Nephron progenitor cell (in vitro differentiated cells): ENCODE measurements at places on chromosomes 2 and 18.

GRCh38 chr2:11732587-11732986 lies 13.8 kb upstream of the LPIN1 start:
- DNase-seq, result no peak

DNA sequence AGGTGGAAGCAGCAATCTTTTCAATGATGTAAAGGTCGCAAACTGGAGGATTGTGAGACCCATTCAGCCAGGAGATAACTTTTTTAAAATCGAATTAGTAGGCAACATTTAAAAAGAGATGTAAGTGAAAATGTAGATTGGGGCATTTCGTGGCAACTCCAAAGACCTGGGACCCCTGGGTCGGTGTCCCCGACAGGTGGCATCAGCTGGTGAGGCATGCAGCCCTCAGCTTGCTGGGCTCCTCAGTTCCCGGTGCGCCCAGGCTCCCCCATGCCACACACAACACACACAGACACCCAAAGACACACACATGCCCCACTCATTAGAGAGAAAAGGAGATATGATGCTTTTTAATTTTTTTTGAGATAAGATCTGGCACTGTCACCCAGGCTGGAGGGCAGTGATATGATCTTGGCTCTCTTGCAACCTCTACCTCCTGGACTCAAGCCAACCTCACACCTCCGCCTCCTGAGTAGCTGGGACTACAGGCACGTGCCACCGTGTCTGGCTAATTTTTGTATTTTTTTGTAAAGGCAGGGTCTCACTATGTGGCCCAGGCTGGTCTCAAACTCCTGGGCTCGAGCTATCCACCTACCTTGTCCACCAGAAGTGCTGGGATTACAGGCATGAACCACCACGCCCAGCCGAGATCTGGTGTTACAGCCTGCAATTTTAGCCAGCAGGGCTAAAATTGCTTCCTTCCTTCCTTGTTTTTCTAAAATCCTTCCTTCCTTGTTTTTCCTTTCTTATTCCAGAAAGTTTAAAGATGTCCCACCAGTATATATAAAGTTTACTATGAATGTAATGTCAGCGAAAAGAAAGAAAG lies 122.6 kb upstream of the EPAS1 start:
- no peak for DNase-seq

- DNase-seq, result no peak
Observed at GRCh38 chr2:159998243-159998642, 64.2 kb downstream of the PLA2R1 start.

DNA sequence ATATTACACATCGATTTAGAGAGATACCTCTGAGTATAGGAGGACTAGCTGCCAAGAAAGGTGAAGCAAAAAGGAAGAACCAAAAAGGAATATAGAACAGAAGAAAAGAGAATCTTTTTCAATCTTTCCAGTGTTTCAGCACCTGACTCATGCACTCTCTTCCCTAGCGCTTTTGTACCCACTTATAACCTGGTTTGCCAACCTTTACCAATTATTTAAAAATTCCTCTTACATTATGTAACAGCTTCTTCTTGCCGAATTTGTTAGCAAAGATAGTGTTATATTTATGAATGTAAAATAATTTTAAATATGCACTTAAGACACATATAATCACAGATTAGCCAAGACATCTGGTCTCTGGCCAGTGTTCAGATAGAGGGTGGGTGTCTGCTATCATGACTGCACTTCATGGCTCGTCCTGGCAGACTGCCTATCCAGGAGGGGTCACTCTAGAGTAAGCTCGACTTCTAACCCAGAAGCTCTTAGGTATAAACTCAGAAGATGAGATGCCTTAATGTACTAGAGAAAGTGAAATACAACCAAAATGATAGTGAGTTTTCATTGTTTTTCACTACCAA lies 122.9 kb downstream of the ATAD2B start:
- DNase-seq, result no peak

- no peak for DNase-seq
Observed at GRCh38 chr2:33366473-33366872, 110.0 kb upstream of the RASGRP3 start.

- DNase-seq, result no peak
Observed at GRCh38 chr2:36451512-36451911, 95.9 kb downstream of the CRIM1 start.

- DNase-seq, result no peak
Observed at GRCh38 chr18:77544792-77545191, 295.1 kb downstream of the GALR1 start.

GRCh38 chr2:64319896-64320295 lies 134.1 kb upstream of the LGALSL start:
- no peak for DNase-seq

DNA sequence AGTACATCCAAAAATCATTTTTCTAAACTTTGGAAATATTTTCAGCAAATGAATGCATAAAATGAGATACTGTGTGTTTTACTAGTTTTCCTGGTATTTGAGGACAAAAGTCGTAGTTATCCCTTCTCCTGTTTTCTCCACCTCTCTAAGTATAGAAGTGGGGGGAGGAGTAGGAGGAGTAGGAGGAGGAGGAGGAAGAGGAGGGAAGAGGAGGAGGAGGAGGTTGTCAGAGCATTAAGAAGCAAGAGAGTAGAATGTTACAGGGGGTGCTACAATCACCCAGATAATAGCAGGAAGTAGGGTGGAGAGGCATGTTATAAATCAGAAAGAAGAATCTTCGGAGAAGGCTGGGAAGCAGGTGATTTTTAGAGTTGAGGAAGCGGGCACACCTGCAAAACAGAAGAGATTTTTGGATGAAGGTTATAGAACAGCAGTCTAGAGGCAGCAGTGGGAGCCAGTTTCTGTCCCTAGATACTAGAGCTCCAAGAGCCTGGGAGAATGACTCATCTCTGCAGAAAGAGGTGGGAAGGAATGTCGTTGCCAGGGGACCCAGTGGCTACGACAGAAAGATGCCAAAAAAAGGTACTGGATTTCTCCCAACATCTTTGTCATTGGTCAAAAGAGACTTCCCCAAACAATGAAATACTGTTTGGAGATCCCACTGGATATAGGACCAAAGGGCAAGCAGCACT lies 44.2 kb upstream of the AQP4 start:
- DNase-seq, result no peak

DNA sequence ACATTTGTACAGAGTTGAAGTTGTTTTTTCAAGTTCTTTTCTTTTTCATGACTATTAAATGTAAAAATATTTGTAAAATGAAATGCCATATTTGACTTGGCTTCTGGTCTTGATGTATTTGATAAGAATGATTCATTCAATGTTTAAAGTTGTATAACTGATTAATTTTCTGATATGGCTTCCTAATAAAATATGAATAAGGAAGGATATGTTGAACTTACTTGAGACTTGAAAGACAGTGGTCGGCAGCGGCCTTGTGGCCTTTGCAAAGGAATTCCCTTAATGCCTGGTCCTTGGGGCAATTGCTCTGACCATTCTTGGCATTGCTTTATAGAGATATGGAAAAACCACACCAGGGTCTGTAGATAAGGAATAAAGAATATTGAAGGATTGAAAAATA lies 25.9 kb upstream of the TMEM87B start:
- DNase-seq, result no peak

GRCh38 chr2:119218478-119219064 lies 5.1 kb upstream of the STEAP3 start:
- DNase-seq, result no peak

DNA sequence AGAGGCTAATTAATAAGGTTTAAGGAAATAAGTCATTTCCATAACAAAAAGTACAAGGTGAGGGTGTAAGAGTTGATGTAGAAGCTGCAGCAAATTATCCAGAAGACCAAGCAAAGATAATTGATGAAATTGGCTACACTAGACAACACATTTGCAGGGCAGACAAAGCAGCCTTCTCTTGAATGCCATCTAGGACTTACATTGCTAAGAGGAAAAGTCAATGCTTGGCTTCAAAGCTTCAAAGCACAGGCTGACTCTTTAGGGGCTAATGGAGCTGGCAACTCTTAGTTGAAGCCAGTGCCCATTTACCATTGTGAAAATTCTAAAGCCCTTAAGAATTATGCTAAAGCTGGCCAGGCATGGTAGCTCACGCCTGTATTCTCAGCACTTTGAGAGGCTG lies 728.6 kb upstream of the KLHL29 start:
- DNase-seq, result no peak

- DNase-seq, result no peak
Observed at GRCh38 chr2:104465981-104466380, 387.9 kb upstream of the POU3F3 start.

DNA sequence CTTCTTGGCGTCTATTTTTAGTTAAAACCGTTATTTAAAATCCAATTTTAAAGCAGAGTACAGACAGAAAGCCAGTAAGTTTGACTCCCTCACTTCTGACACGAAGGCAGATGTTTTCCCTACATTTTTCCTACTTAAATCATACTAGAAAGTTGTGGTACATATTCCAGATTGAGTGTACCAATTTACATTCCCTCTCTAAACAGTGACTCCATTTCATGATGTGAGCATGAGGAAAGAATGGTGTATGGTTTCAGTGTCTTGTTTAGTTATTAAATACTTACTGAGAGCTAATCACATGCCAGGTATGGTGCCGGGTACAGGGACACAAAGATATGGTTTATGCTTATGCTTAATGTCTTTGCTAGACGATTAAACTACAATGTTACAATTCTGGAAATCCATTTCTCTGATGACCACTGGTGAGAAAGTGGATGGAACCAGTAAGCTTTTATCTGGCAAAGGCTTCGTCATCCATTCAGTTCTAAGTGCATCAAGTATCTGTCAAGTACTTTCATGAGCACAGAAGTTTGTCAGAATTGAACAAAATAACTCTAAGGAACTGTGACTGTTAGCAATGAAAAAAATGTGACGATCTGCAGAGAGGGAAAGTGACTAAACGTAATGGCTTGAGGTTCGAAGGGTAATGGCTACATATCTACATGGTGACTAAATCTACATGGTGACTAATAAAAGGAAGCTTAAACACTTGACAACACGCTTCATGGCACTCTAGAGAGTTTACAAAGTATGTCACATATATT lies 25.7 kb downstream of the MAP4K3 start:
- DNase-seq, result no peak

- DNase-seq, result no peak
Observed at GRCh38 chr18:8242151-8242696, 367.0 kb upstream of the RAB12 start.

DNA sequence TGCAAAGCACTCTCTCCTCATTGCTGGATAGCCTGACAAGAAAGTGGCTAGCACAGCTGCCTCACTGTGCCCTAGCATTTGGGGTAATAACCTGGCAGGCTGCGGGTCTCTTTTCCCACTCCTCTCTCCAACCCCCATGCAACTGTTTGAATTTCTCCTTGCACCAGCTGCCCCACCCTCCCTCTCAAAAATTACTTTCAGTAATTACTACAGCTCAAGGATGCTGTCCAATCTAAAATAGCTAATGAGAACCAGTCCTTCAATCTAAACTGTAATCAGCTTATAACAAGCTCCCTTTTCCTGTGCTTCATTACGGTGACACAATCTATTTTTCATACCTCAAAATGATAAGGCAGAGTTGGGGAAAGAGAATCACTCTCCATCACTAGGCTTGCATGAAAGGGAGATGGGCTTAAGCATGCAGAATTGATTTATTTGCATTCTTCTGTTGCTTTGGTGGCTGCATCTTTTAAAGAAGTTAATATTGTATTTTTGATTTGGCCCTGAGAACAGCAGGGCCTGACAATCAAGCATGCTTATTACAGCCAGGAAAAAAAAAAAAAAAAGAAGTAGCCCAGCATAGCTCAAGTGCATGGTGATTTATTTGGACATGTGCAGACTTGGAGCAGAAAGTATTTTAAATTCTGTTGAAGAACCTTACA lies 881.8 kb downstream of the SLC4A3 start:
- DNase-seq, result no peak

GRCh38 chr18:75088021-75088506 lies 120.9 kb downstream of the PTGR3 start:
- DNase-seq, result no peak

- no peak for DNase-seq
Observed at GRCh38 chr2:235500110-235500760, 6.4 kb downstream of the AGAP1 start.

GRCh38 chr2:132595693-132596092 lies 74.3 kb downstream of the LYPD1 start:
- no peak for DNase-seq

GRCh38 chr18:69484699-69485396 lies 84.2 kb downstream of the DOK6 start:
- DNase-seq, result no peak

DNA sequence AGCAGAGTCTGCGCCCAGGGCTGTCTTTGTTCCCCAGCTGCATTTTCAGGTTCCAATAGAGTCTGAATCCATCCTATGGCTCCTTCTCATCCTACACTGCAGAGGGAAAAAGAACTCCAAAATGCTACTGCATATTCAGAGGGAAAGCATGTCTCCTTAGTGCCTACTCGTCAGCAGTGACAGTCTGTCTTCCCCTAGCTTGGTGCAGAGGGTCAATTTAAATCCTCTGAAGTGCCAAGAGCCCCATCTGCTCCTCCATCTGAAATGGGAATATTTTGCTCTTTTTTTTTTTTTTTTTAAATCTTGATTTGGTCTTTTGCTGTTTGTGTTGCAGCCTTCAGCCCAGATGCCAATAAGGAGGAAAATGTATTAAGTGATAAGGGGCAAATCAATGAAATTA lies 199.3 kb downstream of the RNF144A start:
- no peak for DNase-seq

DNA sequence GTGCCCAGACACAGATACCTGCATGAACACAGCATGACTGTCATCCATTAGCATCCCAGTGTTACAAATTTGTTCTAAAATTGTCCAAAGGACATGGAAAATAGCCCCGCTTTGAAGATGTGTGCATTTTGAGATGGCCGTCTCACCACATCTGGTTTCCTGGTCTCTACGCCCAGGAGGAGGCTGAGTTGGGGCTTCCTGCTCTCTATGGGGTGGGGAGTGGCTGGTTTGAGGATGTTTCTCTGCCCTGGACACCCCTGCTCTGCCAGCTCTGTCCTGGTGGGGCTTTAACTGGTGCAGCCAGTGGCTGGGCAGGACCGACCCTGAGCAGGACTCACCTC lies 74.6 kb upstream of the SMAD7 start:
- no peak for DNase-seq

GRCh38 chr2:8116661-8117060 lies 565.2 kb upstream of the ID2 start:
- DNase-seq, result no peak

GRCh38 chr2:218983263-218983933 lies 1.6 kb downstream of the FEV start:
- DNase-seq, result no peak

DNA sequence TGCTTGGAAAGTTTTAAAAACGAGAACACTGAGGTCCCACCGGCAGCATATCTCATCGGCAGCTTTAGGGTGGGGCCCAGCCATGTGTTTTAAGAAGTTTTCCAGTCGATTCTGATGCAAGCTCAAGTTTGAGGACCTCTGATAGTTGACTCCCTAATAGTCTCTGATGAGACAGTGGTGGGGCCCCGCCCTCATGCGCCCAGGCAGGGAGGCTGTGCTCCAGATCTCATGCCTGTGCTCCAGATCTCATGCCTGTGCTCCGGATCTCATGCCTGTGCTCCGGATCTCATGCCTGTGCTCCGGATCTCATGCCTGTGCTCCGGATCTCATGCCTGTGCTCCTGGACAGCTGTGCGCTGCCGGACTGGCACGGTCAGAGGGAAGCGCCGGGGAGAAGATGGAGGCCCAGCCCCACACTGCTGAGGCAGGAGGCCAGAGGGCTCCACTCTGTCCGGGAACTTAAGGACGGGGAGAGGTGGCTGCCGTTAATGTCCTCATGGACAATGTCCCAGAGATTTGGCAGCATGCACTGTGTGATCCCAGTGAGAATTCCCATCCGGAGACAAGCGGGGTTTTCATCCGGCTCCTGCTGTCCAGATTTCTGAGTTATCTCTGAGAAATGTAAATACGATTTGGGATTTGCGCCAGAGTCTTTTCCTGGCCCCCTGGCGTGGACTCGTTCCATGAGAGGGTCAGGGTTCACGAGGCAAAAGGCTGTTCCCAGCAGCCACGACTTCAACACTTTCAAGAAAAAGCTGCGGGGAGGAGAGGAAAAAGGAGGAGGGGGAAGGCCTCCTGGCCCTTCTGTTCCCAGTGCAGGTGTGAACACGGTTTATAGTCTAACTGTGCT lies 9.4 kb upstream of the COLEC11 start:
- DNase-seq, result no peak
